ENCODE measurements at places on chromosomes 11 and 22.

GRCh38 chr11:124760205-124760652 is 1.9 kb downstream of the ESAM start:
- no peak for DNase-seq

- DNase-seq: no peak
Observed at GRCh38 chr11:117457031-117457785, 129.6 kb downstream of the CEP164 start.

DNA sequence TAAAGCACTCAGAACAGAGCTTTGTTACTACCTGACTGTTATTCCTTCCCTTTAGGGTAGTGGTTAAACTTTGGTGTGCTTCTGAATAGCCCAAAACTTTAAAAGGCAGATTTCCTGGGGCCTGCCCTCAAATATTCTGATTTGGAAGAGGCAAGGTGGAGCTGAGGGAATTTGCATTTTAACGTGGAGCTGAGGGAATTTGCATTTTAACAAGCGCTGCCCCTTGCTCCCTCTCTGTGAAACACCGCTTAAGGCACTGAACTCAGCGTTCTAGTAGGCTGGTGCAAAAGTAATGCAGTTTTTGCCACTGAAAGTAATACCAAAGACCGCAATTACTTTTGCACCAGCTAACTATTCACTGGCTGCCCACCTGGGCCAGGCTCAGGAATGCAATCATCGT is 35.0 kb downstream of the TPST2 start:
- no peak for DNase-seq

- no peak for DNase-seq
Observed at GRCh38 chr11:131228378-131228777, 142.0 kb upstream of the NTM start.

DNA sequence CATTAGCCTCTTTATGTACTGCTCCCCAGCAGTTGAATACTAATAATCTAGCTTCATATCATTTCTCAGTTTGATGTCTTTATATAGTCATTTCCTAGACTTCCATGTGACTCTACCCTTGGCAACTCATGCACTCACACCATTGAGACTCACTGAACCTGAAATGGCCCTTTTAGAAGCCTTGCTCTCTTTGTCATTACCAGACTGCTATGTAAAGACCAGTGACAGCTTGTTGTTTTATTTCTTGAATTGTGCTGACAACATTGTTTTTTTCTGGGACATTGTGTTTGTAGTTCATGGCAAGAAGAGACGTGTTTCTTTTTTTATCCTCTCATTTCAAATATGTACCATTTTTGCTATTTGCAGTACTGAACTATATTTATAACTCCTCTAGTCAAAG is 256.5 kb downstream of the CNTN5 start:
- no peak for DNase-seq

- no peak for DNase-seq
Observed at GRCh38 chr11:102573851-102574250, 43.3 kb upstream of the MMP7 start.

DNA sequence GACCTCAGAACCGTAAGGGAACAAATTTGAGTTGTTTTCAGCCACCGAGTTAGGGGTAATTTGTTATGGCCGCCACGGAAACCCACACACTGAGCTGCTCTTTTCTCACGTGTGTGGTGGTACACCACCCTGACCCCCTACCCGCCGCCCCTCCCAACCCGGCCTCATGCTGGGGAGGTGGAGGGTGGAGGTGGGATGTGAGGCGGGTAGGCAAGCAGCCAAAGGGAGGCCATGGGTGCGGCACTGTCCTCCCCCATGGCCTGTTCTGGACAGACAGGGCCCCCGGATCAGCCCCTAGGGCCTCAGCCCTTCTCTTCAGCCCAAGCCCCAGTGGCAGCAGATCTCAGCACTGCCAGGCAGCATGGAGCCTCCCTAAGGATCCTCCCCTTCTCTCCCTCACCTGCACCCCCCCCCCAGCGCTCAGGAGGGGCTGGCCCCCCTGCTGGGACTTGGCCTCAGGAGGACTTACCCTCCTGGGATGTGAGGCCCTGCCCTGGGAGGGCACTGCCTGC is 7.9 kb downstream of the PRR5 start:
- DNase-seq: no peak

- DNase-seq: no peak
Observed at GRCh38 chr11:47083913-47084312, 92.8 kb downstream of the ARFGAP2 start.

- no peak for DNase-seq
Observed at GRCh38 chr11:26909991-26910591, 83.8 kb upstream of the FIBIN start.

GRCh38 chr11:88105951-88106350 is 69.3 kb downstream of the RAB38 start:
- DNase-seq: no peak

- DNase-seq: no peak
Observed at GRCh38 chr11:59900366-59901126, 22.0 kb downstream of the OOSP3 start.

- DNase-seq: no peak
Observed at GRCh38 chr11:40542821-40543220, 916.6 kb downstream of the LRRC4C start.

DNA sequence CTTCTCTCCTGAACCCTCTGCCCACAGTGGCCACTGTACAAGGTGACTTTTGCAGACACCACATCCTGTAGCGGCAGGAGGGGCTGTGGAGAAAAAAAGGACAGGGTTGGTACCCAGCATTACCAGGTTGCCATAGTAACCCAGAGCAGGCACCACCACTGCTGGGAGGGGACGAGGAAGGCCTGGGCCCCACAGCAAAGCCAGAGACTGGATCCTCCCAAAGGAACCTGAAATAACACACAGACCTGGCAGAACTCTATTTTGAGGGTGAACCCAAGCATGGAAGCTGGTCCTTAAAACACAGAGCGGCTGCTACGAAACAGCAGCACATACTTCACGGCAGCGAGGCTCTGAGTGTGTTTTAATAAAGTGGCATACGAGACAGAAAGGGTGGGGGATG is 380.6 kb downstream of the CTTN start:
- DNase-seq: no peak

DNA sequence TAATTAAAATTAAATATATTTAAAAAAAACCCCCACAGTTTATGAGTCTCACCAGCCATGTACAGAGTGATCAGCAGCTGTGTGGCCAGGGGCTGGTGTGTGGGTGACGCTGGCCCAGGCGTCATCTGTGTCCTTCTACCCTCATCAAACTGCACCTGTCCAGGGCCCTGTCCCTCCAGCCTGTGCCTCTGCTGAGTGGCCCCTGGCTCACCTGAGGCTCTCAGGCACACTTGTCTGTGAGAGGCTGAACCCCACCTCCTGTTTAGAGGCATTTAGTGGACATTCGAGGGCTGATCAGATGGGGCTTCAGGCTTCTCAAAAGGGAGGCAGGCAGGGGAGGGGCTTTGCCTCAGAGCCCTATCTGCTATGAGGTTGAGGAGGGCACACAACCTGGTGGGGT is 29.9 kb upstream of the SMIM38 start:
- DNase-seq: no peak

DNA sequence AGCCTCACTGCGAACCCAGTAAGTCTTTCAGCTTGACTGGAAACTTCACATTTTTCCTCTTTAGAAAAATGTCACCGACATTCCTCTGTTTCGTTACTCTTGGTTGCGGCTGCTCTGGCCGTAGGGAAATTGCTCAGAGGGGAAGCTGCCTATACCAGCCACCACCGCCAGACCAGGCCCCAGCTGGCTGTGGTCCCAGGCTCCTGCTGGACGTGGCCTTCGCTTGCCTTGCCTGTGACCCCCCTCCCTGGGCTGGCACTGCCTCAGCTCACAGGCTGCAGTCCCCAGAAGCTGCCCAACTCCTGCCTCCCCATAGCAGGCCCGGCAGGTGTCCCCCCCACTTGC is 197.8 kb downstream of the MN1 start:
- DNase-seq: no peak

Data from stimulated activated CD8-positive, alpha-beta memory T cell treated with anti-CD3 and anti-CD28 coated beads, Interleukin-15, amount 100 ng/mL, for 4 hours (primary cell).